ENCODE measurements at places on chromosomes 6 and 20.
A peak's percentile ranks its signal among the peaks of the same experiment; 100 is the strongest.

- no peak overlapping the region for H3K4me3 ChIP-seq
- H3K36me3 ChIP-seq, result no peaks in the 10 kb centered on the region
- H3K4me1 ChIP-seq, result peaks cover 5% of the 10 kb centered on the region
- peaks cover 18% of the 10 kb centered on the region for H3K27me3 ChIP-seq
Observed at GRCh38 chr20:46800409-46800804, 91.0 kb downstream of the SLC2A10 start.

DNA sequence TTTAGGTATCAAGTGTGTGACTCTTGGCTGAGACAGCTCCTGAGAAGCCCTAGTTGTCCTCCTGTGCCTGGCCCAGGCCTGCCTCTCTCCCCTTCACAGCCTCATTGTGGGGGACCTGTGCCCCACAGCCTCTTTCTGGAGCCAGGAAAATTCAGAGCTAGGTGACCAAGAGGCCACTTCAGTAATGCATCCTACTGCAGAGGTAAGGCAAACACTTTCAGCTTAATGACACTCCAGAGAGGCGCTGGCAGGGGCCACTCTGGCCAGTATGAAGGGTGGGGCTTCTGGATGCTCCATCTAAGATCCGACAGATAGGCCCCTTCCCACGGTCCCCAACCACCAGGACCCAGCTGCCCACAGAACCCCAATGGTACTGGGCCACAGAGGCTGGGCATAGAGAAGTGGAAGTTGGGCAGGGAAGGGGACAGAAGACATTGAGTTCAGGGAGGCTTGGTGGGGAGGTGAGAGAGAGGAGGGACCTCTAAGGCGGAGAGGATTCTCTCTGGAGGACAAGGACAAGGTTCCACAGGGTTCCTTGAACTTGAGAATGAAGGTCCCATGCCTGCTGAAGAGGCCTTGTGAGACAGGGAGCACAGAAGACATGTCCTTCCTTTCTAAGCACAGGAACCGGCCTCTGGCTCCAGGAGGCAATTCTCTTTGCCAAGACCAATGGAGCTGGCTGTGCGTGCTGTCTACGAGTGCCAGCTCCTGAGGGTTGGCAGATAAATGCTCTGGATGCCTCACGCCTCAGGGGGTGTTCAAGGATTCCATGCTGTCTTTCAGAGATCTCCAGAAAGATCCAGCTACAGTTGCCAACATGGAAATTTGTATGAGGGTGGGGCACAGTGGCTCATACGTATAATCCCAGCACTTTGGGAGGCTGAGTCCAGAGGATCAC is 46.4 kb upstream of the TGM2 start:
- peaks cover 4% of the 10 kb centered on the region for H3K27me3 ChIP-seq
- no peaks in the 10 kb centered on the region for H3K36me3 ChIP-seq
- H3K4me1 ChIP-seq, result peaks cover 25% of the 10 kb centered on the region

- H3K4me1 ChIP-seq, result peaks cover 3% of the 10 kb centered on the region
- no peaks in the 10 kb centered on the region for H3K36me3 ChIP-seq
- H3K27me3 ChIP-seq, result no peaks in the 10 kb centered on the region
- no peak overlapping the region for H3K4me3 ChIP-seq
- no peak overlapping the region for H3K27ac ChIP-seq
Observed at GRCh38 chr6:13268913-13269518, 59.3 kb downstream of the TBC1D7 start.

DNA sequence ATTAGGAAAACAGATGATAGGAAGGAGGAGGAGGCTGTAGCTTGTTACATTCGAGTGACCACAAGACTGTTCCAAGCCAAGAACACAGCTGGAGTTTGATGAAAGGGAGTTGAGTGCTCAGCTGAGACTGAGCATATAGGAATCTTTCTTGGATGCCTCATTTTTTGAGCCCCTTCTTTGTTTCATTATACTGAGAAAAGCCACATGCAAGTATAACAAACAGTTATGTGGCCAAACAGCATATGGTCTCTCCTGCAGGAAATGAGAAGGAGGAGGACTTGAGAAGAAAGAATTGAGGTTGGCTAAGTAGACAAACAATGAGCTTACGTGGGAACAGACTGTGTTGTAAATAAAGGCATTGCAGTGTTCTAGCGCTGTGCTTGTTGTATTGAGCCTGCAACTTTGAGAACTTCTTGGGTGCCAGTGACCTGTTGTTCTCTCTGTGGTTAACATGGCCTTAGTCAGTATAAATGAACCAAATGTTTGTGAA is 78.3 kb downstream of the AKAP7 start:
- H3K4me1 ChIP-seq, result peaks cover 6% of the 10 kb centered on the region
- H3K27me3 ChIP-seq, result no peaks in the 10 kb centered on the region
- DNase-seq, result peak; percentile 96
- H3K36me3 ChIP-seq, result no peaks in the 10 kb centered on the region

DNA sequence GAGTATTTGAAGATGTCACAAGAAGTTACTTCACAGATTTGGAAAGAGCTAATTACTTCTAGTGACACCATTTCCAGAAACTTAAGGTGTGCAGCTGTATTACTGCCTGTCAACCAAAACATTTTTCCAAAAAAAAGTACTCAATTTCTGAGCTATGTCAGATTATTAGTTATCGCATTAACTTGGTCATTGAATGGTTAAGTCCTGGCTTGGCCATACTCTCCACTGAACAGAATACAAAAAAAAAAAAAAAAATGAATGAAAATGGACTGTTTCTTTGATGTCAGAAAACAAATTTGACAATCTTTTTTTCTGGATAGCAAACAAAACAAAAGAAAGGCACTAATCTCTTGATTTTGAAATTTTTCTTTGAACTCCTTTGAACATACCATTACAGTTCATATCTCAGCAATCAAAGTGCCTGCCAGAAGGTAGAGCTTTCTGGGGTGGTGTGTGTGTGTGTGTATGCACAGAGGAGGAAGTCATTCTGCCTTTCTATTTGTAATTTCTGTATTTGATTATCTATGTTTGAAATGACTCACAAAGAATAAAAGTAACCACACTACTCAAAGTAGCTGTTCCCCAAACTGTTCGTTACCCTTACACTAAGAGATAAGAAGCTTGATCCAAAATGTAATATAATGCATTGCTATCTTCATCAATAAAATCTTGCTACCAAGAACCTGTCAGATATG is 210.8 kb upstream of the FUT9 start:
- H3K36me3 ChIP-seq, result no peaks in the 10 kb centered on the region
- no peaks in the 10 kb centered on the region for H3K27me3 ChIP-seq
- H3K27ac ChIP-seq, result no peak overlapping the region
- no peak overlapping the region for H3K4me3 ChIP-seq

GRCh38 chr6:144064402-144065212 is 30.8 kb downstream of the SF3B5 start:
- H3K4me1 ChIP-seq, result peaks cover 14% of the 10 kb centered on the region
- peak overlapping the region; percentile 55 for H3K4me3 ChIP-seq
- DNase-seq, result peak; percentile 29
- peaks cover 62% of the 10 kb centered on the region for H3K27me3 ChIP-seq

- no peaks in the 10 kb centered on the region for H3K27me3 ChIP-seq
- no peak overlapping the region for H3K27ac ChIP-seq
- no peaks in the 10 kb centered on the region for H3K36me3 ChIP-seq
- H3K4me1 ChIP-seq, result no peaks in the 10 kb centered on the region
- H3K4me3 ChIP-seq, result no peak overlapping the region
- peak; percentile 45 for DNase-seq
Observed at GRCh38 chr6:12909833-12910232, 193.3 kb downstream of the PHACTR1 start.

DNA sequence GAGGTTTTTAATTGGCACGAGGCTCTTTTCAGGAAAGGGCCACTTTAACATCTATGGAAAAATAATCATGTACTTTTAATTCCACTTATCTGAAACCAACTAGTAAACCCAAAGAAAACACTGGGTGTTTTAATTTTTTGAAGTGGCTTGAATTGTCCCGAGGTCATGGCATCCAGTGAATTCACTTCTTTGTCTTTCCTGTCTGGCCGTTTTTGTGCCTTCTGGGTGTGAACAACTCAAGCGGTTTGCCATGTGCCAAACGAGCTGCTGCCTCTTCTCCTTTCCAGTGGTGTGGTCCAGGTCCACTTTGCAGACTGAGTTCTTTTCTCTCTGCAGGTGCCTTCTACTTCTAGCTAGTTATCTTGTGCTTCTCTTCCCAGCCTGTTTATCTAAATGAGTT is 117.5 kb downstream of the PLCB4 start:
- no peak overlapping the region for H3K27ac ChIP-seq
- H3K4me3 ChIP-seq, result no peak overlapping the region
- no peaks in the 10 kb centered on the region for H3K36me3 ChIP-seq
- no peaks in the 10 kb centered on the region for H3K27me3 ChIP-seq

- H3K27ac ChIP-seq, result no peak overlapping the region
- no peak overlapping the region for H3K4me3 ChIP-seq
- H3K4me1 ChIP-seq, result no peaks in the 10 kb centered on the region
- H3K27me3 ChIP-seq, result no peaks in the 10 kb centered on the region
- DNase-seq, result no peak
Observed at GRCh38 chr20:22775671-22776139, 191.3 kb upstream of the FOXA2 start.

GRCh38 chr6:7726416-7727085 is 652 bp downstream of the BMP6 start:
- H3K36me3 ChIP-seq, result no peaks in the 10 kb centered on the region
- peak; percentile 22 for DNase-seq
- H3K27me3 ChIP-seq, result peaks cover 70% of the 10 kb centered on the region
- H3K4me1 ChIP-seq, result peaks cover 35% of the 10 kb centered on the region

DNA sequence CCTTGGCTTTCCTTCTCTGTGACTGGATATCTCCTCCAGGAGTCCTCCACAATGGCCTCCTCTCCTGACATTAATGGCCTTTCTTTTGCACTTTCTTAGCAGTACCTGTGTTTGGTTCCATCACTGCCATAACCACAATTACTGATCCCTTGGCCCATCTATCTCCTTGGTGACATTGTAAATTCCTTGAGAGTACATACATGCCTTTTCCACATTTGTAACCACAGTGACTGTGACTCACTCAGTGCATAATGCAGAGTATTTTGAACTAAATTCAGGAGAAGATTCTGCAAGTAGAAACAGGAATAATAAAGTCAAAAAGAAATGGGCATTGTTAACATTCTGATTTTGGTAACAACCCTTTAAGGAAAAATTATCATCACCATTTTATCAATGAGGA is 197.2 kb upstream of the SOX4 start:
- no peak for DNase-seq
- H3K27ac ChIP-seq, result no peak overlapping the region
- H3K4me1 ChIP-seq, result no peaks in the 10 kb centered on the region
- no peaks in the 10 kb centered on the region for H3K27me3 ChIP-seq

DNA sequence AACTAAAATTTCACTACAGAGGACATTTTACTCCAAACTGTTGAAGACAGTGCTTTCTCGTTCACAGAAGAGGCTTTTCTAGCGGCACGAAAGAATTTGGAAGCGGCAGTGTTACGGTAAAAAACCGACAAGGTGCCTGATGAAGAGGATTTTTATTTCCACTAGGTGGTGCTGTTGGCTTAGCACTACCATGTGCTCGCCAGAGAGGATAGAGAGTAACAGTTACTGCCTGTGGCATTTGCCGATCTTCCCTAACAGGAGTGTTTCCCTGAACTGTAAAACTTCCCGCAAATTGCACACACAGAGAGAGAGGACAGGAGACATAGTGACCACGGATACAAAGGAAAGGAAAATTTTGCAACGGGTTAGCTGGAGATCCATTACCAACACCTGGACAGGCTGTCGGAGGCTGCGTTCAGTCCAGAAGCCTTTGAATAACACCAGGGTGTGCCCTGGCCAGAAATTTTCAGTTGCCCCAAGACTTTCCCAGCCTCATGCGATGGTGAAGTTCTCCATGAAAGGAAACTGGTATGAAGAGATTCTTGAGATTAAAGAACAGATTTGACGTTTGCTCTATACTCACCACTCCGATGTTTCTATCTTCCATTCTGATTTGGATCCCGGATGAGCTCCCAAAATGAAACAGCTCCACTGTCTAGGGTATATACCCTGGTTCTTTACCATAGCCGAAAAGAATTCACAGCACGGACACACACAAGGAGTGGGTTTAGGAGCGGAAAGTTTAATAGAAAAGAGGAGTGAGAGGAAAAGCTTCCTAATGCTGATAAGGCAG is 48.1 kb downstream of the HLA-DPB1 start:
- H3K27ac ChIP-seq, result no peak overlapping the region
- H3K36me3 ChIP-seq, result no peaks in the 10 kb centered on the region
- no peaks in the 10 kb centered on the region for H3K4me1 ChIP-seq
- H3K27me3 ChIP-seq, result peaks cover 21% of the 10 kb centered on the region

GRCh38 chr20:32479697-32480171 is 105.4 kb downstream of the NOL4L start:
- H3K27ac ChIP-seq, result peak overlapping the region; percentile 70
- peaks cover 79% of the 10 kb centered on the region for H3K4me1 ChIP-seq
- H3K36me3 ChIP-seq, result peaks cover 6% of the 10 kb centered on the region
- H3K27me3 ChIP-seq, result no peaks in the 10 kb centered on the region
- H3K4me3 ChIP-seq, result no peak overlapping the region

DNA sequence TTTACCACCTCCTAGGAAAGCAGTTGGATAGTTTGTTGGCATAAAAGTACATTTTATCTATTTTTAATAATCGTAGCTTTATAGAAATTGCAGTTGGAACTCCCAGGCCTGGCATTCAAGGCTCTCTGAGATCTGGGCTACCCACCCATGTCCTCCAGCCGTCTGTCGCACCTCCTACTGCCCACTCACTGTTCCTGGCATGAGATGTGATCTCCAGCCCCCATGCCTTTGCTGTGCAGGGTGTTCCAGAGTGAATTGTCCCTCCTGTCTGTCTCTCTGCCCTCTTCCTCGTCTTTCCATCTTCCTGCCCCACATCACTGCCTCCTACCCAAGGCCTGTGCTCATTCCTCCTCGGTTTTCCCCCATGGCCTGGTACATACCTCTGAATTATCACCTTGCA is 50.7 kb downstream of the PTPN1 start:
- H3K4me3 ChIP-seq, result no peak overlapping the region
- DNase-seq, result no peak
- H3K4me1 ChIP-seq, result peaks cover 17% of the 10 kb centered on the region
- H3K27ac ChIP-seq, result peak overlapping the region; percentile 76

GRCh38 chr6:105320271-105320670 is 82.6 kb downstream of the PREP start:
- no peak overlapping the region for H3K27ac ChIP-seq
- H3K27me3 ChIP-seq, result no peaks in the 10 kb centered on the region
- H3K36me3 ChIP-seq, result peaks cover 20% of the 10 kb centered on the region
- H3K4me3 ChIP-seq, result no peak overlapping the region
- H3K4me1 ChIP-seq, result peaks cover 30% of the 10 kb centered on the region

- no peaks in the 10 kb centered on the region for H3K27me3 ChIP-seq
- H3K4me1 ChIP-seq, result peaks cover 5% of the 10 kb centered on the region
- peak overlapping the region; percentile 96 for H3K27ac ChIP-seq
- peak; percentile 84 for DNase-seq
- peak overlapping the region; percentile 53 for H3K4me3 ChIP-seq
Observed at GRCh38 chr6:26520237-26520849, 17.8 kb upstream of the HMGN4 start.

DNA sequence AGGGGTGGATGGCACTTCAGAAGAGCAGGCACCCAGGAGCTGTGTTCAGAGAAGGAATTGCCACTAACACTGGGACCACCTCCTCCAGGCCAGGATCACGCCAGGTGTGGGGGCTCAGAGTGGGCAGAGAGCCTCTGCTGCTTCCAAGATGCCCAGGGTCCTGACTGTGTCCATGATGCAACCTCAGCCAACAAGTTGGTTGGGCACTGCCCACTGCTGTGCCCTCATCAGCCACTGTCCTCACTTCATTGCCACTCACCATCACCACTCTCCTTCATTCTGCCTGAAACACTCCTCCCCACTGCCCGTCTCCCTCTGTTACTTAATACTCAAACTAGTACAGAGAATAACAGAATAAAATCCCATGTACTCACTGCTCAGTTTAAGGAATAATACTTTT is 16.5 kb upstream of the TCF15 start:
- H3K4me3 ChIP-seq, result no peak overlapping the region
- no peak for DNase-seq
- no peaks in the 10 kb centered on the region for H3K4me1 ChIP-seq
- H3K27ac ChIP-seq, result no peak overlapping the region
- H3K27me3 ChIP-seq, result no peaks in the 10 kb centered on the region

GRCh38 chr20:23029324-23029723 is 5.8 kb upstream of the SSTR4 start:
- no peak overlapping the region for H3K4me3 ChIP-seq
- no peak overlapping the region for H3K27ac ChIP-seq
- peaks cover 8% of the 10 kb centered on the region for H3K27me3 ChIP-seq
- peaks cover 8% of the 10 kb centered on the region for H3K4me1 ChIP-seq
